Small intestine (tissue), 16 donors: ENCODE measurements at places on chromosomes 11 and 22.

GRCh38 chr22:49476176-49476575 lies 351.5 kb downstream of the BRD1 start:
- no peak for DNase-seq

DNA sequence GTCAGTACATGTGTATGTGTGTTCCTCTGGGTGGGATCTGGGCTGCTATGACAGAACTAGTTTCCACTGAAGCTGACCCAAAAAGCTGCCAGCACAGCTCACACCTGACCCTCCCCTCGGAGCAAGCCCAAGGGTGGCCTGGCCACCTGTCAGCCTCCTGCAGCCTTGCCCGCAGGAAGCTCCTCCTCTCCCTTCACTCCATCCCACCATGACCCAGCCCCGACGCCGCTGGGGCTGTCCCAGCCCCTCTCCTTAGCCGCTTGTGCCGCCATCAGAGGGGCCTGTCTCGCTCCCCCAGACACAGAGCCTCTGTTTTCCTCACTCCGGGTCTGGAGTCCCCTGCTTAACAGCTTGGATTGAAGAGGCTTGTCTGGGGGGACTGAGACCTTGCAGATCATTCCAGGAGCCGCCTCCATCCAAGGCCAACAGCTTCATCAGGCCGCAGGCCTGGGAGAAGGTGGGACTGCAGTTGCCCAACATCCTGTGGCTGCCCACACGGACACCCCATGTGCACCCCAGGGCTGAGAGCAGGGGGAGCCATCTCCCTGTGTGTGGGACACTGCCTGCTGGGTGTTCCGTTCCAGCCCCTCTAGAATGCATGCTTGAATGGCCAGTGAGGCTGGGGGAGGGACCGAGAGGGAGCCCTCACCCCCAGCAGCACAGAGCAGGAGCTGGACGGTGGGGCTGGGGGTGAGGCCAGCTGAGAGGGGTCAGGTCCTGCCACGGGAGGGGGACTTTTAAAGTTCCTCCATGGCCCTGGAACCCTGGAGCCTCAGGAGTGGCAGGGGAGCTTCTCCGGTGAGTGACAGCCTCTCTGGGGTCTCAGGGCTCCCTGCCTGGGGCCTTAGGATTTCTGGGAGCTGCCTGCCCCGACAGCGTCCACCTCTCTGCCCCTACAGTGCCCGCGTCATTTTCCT lies 696 bp downstream of the MRGPRF start:
- DNase-seq: no peak

DNA sequence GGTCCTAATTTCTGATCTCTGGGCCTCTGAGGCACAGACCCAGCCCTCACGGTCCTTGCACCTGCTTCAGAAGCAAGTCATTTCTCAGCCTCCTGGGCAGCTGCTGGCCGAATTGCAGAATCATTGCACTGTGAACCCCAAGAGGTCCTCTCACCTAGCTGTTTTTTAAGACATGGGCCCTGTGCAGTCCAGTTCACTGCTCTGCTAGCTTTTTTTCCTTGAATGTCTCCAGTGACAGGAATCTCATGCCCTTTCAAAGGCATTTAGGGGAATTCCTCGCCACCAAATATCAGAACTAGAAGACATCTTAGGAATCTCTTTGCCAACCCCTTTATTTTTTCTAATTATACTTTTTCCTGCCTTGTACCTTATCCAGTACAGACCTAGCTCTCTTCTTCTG lies 35.6 kb upstream of the TP53I11 start:
- DNase-seq: no peak

- no peak for DNase-seq
Observed at GRCh38 chr11:120205596-120206161, 5.2 kb upstream of the OAF start.
